ENCODE measurements at places on chromosomes 2 and 18.

DNA sequence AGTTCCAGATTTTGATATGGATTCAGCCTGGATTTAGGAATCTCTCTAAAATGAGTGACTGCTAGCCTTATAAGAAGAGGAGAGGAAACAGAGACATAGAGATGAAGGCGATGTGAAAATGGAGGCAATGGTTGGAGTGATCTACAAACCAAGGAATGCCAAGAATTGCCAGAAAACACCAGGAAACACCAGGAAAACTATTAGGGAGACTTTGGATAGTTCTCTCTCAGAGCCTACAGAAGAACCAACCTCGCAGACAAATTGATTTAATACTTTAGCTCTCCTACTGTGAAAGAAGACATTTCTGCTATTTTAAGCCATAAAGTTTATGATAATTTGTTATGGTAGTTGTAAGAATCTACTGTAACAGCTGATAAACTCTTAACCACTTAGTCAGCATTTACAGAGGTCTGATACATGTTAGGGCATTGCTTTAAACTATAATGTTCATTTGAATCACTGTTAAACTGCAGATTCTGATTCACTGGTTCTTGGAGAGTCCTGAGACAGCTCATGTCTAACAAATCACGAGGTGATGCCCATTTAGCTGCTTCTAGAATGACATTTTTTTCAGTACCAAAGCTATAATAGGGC is 1702.6 kb upstream of the LRRTM1 start:
- DNase-seq, result no peak

DNA sequence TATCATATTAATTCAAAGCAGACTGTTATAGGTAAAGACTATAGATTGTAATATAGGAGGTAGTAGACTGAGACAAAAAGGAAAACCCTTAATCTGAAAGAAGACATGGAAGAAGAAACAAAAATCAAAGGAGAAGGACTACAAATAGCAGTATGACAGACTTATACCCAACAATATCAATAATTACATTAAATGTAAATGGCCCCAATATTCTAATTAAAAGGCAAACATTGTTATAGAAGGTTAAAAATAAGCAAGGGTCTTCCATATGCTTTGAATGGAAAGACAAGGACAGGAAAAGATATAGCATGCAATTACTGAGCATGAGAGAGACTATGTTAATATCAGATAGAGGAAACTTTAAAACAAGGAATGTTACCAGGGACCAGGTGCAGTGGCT is 109.5 kb upstream of the BCL2L11 start:
- no peak for DNase-seq

DNA sequence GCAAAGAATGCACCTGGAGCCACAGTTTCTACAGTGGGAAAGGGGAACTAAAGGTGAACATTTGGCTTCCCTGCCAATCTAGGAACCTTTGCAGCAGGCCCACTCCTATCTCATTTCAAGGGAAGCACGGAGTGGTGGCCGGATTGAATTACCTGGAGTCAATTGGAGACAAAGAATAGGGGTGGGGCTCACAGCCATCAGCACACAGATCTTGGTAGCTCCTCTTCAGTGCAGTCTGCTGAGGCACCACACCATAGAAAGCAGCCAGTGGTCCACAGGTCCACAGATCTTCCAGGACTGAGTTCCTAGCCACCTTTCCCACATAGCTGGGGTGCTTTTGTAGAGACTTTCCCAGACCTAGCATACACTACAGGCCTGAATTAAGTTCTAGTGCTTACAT is 43.5 kb upstream of the NXPH2 start:
- no peak for DNase-seq

GRCh38 chr18:2981212-2981728 is 31.7 kb downstream of the LPIN2 start:
- peak; percentile 98 for DNase-seq

- DNase-seq, result no peak
Measured at GRCh38 chr2:47504174-47504810, 101.3 kb downstream of the MSH2 start.

DNA sequence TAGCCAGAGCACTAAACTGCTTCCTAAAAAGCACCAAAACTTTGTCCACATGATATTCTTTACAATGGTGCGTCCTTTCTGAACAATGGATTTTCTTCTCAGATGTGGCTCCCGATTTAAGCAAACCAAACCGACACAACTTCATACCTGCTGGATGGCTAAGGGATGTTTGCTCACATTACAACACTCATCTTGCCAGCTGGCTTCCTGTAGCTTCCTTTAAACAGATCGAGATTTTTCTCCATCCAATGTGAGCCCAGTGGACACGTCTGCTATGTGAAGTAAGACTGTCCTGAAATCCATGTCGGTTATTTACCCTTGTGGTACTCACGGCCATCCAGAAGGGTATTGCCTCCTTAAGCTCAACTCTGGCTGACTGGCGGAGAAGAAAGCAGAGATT is 126.5 kb downstream of the MAPK4 start:
- DNase-seq, result no peak

DNA sequence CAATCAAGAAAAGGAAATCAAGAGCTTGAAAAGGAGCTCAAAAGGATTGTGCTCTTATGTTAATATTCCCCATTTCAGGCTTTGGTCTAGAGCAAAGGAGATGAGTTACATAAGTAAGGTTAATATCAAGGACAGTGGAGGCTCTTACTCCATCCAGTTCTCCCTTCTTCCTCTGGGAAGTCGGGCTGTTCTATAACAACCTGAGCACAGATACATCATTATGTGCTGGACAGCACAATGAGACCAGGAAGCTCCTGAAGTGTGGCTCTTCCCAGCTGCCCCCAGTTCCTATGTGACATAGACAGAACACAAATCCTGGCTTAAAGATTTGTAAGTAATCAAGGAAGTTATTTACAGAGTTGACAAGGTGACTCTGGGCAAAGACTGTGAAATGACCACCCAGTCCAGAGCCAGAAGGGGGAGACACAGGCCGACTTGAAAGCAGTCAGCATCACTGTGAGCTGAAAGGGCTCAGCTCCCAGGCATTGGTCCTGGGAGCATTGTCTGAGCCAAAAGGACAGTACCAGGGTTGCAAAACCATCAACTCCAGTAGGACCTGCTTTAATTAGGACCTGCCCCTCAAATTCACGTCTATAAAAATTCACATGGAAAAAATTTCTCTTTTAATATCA is 917.6 kb upstream of the ACVR2A start:
- DNase-seq, result peak; percentile 73

DNA sequence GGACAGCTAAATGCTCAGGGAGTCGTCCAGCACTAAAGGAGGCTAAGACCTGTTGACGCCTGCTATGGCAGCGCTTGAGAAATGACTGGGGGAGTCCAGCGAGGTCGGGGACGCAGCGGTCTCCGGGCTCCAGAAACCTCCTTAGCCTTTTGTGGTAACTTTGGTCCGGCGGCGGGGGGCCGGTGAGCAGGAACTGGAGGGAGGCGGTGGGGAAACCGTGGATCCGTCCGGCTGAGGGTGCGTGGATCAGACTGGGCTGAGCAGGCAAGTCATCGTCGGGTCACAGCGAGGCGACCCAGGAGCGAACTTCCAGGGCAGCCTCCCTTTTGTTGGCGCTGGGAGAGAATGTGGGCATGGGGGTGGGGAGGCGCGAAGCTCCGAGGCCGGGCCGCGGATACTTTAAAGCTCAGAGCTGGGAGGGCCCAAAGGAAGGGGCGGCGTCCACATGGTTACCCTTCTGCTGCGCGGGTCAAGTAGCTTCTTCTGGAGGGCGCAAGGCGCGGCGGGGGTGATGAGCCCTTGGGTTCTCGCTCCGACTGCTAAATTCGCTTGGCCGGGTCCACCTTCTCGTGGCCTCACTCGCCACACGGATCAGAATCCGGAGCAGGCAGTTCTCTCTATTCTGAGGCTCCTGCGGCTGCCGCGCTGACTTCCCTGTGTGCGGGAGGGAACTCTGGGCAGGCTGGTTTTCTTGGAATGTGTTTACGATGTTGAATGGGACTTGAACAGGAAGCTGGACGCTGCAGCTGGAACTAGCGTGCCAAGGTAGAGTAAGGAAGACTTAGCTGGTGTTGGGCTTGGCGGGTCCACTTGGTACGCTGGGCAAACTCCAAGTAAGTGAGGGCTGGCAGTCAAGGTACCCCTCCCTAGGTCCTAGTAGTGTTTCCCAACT is 920 bp downstream of the GULP1 start:
- peak; percentile 72 for DNase-seq

DNA sequence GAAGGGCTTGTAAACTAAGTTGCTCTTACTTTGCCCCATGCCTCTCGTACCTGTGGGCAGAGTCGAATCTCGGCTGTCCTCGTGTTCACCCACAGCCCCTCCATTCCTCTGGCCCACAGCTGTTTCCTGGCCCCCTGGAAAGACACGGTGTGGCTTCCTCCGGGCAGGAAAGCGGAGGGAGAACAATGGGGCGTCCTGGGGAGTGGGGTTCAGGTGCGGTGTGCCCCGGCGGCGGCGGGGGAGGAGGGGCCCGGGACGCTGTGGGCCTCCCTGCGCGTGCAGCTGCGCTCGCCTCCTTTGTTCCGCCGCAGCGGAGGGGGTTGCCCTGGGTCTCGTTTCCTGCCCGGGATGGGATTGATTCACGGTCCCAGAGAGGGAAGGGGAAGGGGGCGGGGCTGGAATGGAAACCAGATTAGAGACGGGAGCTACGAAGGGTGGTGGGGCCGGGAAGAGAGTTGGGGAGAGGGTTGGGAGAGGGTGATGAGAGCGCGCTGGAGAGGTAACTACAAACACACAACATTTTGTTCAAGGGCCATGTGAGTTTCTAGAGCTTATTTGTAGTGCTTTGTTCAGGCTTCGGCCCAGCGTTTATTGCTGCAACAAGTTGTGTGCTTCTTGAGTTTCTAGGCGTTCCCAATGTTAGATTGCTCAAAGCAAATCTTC is 796 bp downstream of the MYO1B start:
- peak; percentile 59 for DNase-seq

- no peak for DNase-seq
Measured at GRCh38 chr2:149180226-149180875, 141.9 kb downstream of the LYPD6B start.

DNA sequence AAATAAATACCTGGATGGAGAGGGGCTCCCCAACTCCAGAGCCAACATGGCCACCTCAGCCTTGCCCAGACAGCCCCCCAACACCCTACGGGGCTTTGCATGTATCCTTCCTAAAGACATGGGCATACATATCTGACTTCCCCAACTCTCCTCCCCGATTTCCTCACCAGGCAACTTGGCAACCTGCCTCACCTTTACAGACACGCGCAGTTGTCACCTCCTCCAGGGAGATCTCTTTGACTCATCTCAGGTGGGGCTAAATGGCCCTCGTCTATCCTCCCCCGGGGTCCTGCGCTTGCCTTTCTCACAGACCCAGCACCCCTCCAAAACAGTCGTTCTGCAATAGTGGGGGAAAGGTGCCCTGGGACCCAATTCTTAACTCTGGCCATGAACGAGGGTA is 10.6 kb upstream of the BIN1 start:
- DNase-seq, result no peak

GRCh38 chr2:151071382-151071781 is 190.3 kb downstream of the RBM43 start:
- peak; percentile 73 for DNase-seq

DNA sequence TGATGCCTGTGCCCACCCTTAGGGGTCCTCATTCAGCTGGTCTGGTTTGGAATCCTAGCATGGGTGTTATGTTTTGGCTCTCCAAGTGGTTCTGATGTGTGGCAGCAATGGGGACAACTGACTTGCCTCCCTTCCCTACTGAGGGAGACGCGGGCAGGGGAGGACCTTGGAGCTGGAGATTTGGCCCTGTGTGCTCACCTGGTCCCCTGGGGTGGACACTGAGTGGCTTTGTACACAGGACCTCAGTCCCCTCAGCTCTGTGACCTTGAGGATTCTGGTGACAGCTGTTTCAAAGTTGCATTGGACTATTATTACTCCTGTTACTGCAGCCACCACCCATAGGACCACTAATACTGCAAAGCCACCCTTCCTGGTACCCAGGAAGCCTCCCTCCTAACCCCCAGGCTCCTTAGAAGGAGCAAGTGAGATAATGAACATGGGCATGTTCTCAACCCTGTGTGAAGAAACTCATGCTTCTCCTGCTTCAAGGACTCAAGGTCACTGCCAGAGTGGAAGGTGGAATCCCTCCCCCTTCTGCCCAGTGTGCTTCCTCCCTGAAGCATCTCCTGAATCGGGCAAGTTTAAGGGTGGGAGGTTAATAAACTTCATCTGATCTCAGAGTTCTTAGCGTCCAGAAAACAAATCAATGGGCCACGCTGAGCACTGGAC is 26.5 kb downstream of the TMEM182 start:
- DNase-seq, result no peak

- DNase-seq, result no peak
Measured at GRCh38 chr2:117850015-117850414, 35.5 kb downstream of the DDX18 start.

GRCh38 chr2:46776687-46777327 is 138.8 kb downstream of the MCFD2 start:
- peak; percentile 79 for DNase-seq

DNA sequence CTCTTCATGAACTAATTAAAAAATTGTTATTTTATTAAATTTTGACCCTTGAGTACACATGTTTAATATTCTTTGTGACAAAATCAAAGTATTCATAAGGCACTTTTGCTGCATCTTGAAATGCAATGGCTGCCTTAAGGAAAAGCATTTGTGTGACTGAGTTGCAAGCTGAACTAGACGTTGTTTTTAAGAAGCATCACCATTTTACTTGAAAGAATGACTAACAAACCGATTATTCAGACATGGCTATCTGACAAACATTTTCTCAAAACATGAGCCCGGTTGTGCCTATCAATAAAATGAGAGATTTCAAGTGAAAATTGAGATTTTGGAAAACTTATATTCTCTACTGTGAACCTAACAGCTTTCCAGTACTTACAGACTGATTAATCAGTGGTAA is 2.8 kb downstream of the GCFC2 start:
- peak; percentile 34 for DNase-seq

GRCh38 chr2:113872201-113872600 is 17.7 kb upstream of the ACTR3 start:
- peak; percentile 47 for DNase-seq

DNA sequence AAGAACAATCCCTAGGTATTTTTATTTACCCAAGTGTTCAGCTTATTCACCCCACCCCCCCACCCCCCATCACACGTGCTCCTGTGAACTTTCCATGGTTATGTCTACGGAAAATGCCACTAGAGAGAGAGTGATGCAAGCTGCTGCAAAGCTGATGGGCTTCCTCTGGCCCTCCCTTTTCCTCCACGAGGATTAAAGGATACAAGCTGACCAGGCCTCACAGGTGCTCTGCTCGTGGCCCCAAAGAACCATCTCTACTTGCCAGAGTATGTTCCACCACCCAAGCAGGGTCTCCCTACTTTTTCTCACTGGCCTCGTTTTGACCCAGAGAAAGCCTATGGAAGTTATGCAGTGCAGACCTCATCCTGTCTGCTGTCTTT is 342.6 kb downstream of the CELF4 start:
- DNase-seq, result no peak
